ENCODE measurements at places on chromosomes 6 and 20.
A peak's percentile ranks its signal among the peaks of the same experiment; 100 is the strongest.

GRCh38 chr6:41161851-41162552 is 914 bp downstream of the TREM2 start:
- no peak for DNase-seq

DNA sequence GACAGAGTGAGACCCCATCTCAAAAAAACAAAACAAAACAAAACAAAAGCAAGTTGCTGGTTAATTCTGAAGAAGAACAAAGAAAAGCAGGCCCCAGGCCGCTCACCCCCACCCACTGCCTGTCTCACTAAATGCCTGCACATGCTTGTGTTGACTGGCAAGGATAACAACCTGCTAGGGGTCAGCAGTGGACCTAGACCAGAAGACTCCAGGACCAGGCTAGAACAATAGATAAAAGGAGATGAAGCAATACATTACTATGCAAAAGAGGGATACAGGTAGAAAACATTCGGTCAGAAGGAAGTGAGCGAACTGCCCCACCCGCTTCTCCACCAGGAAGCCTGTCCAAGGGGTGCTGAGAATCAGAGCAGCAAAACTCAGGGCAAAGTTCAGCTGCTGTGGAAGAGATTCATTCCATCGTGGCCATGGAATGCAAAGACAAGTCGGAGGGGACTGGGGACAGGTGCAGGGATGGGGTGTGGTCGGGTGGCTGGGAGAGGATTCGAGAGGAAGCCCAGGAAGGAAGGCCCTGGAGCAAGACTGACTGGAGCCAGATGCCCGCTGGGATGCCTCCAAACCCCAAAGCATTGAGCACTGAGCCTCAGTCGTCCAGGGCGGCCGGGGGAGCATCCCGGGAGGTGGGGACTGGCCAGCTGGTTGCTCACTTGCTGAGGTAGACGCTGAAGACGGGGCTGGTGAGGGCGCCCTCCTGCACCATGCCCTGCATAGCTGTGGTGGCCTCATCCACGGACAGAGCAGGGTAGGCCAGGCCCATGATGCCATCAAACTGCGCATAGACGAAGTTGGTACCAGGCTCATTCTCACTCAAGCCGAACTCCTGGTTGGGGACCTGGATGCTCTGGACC is 5.3 kb downstream of the PGC start:
- no peak for DNase-seq

DNA sequence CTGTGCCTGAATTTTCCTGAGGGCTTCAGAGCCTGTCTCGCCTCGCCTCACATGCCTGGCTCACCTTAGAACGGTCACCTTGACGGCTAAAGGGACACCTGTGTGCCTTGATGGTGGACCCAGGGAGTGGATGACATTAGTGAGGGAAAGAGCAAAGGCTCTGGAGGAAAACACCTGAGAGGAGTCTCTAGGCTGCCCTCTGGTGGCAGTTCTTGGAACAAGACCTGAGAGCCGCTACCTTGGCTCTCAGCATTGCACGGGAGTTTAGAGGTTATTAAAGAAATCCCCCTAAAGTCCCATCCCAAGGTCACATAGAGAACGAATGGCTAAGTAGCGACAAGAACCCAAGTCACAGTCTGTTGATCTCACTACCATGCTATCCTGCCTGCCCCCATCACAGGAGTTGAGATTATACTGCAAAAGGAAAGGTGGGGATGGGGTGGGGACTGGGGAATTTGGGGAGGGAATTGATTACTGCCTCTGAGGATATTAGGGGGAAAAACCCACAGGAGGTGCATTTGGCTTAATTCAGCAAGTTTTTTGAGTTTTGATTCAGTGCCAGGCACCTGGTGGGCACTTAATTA is 7.9 kb upstream of the CDSN start:
- peak; percentile 53 for DNase-seq

- DNase-seq: no peak
Observed at GRCh38 chr20:58438970-58439808, 50.2 kb downstream of the VAPB start.

- DNase-seq: no peak
Observed at GRCh38 chr6:13045676-13046075, 282.7 kb downstream of the TBC1D7 start.

- DNase-seq: no peak
Observed at GRCh38 chr6:43570876-43571441, 4.9 kb downstream of the XPO5 start.

- no peak for DNase-seq
Observed at GRCh38 chr6:6916598-6916997, 191.2 kb upstream of the RREB1 start.

DNA sequence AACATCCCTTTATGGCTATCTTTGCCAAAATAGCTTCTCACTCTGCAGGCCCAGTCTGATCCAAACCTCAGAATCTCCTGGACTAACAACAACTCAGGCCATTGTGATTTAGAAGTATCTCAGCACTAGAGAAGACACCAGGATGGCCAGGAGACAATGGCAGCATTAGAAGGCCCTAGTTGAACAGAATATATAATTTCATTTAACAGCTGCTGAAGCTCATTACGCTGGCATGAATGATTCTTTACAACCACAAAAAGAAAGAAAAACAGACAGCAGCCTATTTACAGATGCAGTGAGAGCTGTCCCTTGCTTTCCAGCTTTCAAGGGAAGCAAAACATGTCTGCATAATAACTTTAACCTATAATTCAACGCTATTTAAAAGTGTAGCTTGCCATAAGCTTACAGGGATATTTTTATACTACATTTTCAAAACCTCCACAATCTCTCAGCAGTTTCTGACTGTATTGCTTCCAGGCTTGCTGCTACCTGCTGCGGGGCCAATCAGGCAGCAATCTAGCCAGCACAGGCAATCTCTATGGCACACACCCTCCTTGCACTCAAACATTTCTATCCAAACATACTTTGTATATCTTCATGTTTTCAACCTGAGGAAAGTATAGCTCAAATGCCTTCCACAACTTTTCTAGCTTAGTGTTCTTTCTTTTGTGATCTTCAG is 107.3 kb downstream of the OGFRL1 start:
- no peak for DNase-seq

DNA sequence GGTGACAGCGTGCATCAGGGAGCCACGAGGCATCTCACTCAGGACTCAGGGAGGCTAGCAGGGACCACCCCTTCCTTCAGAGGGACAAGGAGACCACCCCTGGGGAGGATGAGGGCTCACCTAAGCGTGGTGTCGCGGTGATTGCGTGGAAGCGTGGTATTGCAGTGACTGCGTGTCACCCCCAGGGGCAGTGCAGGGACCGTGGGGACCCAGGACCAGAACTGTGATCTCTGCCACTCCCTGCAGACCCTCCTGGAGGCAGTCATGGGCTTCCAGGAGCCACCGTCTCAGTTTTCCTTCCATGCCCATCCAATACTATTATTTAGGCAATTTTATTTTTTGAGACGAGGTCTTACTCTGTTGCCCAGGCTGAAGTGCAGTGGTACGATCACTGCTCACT is 147.1 kb downstream of the TAF4 start:
- DNase-seq: no peak

- DNase-seq: no peak
Observed at GRCh38 chr6:102520966-102521365, 1127.5 kb downstream of the GRIK2 start.

GRCh38 chr20:17316316-17317038 is 89.6 kb downstream of the PCSK2 start:
- no peak for DNase-seq

DNA sequence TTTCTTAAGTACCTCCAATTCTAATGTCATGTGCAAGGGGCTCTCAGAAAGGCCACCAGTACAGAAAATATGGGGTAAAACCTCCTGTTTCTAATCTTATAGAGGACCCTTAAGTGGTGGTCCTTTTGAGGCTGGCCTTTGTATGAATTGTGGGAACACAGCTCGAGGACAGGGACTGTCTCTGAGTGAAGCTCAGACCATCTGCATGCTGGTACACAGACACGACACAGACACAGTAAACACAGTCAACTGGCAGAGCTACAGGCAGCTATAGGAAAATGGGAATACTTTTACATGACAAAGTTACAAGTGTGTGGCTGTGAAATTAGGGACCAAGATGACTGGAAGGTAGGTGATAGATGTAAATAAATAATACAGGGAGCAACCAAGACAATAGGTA is 143.9 kb upstream of the PREP start:
- DNase-seq: peak; percentile 10

DNA sequence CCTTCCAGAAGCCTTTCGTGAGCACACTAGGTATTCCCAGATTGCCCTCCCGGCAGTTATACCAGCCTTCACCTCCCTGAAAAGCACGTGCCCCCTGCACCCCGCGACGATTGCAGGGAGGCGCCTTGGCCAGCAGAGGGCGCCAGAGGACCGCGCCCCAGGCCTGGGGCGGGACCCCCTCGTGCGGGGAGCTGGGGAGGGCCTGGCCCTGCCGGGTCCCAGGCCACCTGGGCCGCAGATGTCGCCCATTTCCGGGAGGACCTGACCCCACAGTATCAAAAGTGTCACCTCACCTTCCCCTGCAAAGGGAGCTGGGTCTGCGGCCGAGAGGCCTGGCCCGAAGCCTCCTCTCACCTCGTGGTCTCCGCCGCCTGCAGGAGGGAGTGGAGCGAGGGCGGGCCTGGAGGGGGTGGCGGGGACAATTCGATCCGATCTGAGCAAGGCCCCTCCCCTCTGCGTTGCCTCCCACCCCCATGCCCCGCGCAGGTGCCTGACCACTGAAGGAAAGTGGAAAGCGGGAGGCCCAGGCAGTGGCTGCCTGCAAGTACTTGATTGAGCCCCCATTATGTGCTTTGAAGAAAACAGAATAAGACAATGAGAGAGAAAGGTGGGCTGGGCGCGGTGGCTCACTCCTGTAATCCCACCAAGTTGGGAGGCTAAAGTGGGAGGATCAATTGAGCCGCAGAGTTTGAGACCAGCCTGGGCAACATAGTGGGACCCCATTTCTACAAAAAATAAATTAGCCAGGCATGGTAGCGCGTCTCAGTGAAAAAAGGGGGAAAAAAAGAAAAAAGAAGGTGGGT is 3.5 kb upstream of the SNAI1 start:
- peak; percentile 36 for DNase-seq

- peak; percentile 10 for DNase-seq
Observed at GRCh38 chr6:130070326-130070725, 51.9 kb downstream of the L3MBTL3 start.

DNA sequence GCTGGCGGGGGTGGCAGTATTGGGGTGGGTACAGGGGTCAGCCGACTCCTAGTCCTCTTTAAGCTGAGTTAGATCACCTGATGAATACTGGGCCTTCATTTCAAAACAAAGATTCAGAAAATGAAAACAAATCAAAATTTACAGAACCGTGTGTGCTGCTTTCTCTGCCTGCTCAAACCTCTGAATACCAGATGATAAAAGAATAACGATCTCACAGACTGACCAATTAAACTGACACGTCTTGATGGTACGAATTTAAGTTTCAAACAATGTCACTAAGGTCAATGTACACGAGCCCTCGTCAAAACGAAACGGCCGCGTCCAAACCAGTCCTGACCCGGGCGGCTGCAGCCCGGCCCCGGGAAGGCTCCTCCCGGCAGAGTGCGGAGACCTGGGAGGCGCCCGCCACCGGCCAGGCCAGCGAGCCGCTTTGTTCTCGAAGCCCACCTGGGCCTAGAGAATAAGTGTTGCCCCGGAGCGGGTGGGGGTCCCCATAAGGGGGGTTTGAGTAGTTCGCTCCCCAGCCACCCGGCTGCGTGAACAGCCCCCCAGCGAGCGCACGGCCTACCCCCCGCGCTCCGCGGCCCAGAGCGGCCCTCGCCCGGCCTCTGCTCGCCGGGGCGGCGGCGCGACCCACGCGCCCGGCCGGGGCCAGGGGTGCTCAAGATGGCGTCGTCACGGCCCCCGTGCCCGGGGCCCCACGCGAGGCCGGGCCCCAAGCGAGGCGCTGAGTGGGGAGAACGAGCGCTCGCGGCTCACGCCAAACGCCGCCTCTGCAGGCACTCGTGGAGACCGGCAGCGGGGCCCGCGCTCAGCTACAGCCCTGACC is 728 bp downstream of the PSMA7 start:
- DNase-seq: peak; percentile 22

DNA sequence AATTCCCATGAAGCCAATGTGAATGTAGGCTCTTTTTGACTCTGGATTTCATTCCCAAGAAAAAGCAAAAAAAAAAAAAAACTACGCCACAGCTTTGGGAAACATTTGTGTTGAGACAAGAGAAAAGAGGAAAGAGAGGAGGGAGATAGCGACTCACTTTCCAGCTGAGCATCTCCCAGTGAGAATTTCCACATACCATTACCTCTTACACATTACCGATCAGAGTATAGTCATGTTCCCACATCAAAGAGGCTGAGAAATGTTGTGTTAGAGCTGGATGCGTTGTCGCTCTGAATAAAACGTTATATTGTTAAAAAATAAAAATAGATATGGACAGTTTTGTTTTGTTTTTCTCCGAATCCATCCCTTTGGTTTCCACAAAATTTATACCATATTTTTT is 1019.3 kb upstream of the ADGRB3 start:
- no peak for DNase-seq

GRCh38 chr20:61086031-61086430 is 166.0 kb upstream of the CDH4 start:
- no peak for DNase-seq

- no peak for DNase-seq
Observed at GRCh38 chr6:170253910-170254269, 37.0 kb downstream of the DLL1 start.

- peak; percentile 85 for DNase-seq
Observed at GRCh38 chr6:40937491-40937890, 101.5 kb downstream of the UNC5CL start.

DNA sequence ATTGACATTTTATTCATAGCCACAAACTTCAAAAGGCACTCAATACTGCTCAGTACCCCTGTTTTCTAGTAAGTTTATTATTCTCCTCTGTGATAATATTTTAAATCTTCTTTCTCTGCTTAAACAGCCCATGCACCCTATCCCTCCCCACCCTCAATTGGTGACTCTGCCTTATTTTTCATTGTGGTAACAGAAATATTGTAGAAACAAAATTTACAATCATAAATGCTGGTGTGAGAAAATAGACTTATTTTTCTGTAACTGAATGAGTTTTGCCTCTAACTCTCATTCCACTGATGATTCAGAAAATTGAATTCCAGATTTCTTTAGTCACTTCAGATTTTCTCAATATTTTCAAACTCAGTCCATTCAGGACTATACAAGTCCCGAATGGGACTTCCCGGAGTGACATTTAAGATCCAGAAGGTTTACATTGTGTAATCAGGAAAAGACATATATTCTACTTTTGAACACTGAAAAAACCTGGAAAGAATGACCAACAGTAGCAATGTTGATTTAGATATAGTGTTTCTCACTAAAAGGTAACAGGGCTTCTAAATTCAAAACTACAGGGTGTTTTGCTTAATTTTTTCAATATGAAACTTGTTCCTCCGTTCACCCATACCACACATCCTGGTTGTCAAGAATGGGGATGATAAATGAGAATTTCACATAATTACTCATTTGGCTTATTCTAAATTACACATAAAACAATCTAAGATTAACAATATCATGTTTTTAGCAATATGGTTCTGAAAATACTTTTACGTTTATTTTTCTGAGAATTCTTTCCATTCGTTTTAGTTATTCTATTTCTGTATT is 34.8 kb upstream of the UST start:
- peak; percentile 47 for DNase-seq

DNA sequence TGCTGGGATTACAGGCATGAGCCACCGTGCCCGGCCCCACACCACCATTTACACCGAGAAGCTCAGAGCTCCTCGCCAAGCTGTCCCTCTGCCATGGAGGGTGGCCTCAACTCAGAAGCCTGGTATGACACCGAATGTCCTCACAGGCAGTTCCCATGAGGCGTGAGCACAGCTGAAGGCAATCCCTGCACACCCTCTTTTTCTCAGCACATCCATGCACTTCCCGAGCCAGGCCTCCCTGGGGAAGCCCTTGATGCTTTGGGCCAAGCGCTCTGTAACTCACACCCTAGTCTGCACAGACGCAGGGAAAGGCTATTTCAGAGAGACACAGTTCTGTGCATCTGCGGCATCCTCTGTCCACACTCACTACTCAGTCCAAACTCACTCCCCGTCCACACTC is 18.4 kb downstream of the THBS2 start:
- no peak for DNase-seq
